Dermis blood vessel endothelial cell (primary cell): ENCODE measurements at places on chromosomes 5 and 9.
A peak's percentile ranks its signal among the peaks of the same experiment; 100 is the strongest.

- DNase-seq, result no peak
These were observed 147.5 kb upstream of the ALDH1B1 start for GRCh38 chr9:38244971-38245370.

DNA sequence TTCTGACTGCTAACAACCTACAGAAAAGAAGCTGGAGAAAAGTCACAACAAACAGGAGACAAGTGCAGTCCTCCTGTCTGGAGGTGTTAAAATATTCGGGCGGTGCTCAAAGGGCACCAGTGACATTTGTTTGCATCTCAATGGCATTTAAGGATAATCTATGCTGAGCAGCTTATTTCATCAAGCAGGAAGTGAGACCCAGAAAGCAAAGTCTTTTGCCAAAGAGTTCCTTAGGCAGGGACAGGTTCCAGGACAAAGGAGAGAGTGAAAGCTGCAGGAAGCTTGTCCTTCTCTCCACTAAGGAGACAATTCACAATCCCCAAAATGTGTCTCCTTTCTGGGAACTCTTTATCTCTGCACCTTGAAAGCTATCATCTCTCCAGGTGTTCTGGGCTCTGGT is 38.7 kb upstream of the CDK20 start:
- DNase-seq, result no peak

- no peak for DNase-seq
These were observed 16.5 kb downstream of the NMUR2 start for GRCh38 chr5:152388610-152389009.

- DNase-seq, result no peak
These were observed 776.6 kb upstream of the CDH9 start for GRCh38 chr5:27814983-27815382.

- no peak for DNase-seq
These were observed 12.9 kb downstream of the RGMB start for GRCh38 chr5:98786191-98786853.

- no peak for DNase-seq
These were observed 16.8 kb upstream of the PHYKPL start for GRCh38 chr5:178249191-178249989.

DNA sequence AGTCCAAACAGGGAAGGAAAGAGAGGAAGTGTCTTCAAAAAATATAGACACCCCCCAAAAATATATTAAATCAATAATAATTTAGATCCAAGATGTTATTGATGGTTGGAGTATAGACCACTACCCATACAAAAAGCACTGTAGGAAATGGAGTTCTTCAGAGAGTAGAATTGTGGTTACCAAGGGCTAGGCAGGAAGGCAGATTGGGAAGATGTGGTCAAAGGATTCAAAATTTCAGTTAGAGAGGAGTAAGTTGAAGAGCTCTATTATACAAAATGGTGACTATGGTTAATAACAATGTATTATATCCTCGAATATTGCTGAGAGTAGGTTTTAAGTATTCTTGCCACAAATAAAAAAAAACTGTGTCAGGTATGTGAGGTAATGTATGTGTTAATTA is 149.4 kb downstream of the CWC27 start:
- DNase-seq, result no peak

DNA sequence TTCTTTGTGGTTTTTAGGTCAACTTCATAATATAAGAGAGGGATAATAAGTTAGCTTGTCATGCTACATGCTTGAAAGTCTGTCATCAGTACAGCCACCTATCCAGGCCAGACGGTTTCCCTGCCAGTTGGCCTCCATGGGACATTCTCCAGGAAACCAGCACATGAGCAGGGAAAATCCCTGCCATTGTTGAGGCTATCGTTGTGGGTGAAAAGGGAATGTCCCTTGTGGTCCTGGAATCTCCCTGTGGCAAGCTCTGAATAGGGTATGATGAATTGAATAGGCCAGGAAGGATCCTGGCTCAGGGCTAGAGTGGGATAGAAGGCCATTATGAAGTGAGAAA is 12.3 kb downstream of the F2RL1 start:
- DNase-seq, result peak; percentile 90

DNA sequence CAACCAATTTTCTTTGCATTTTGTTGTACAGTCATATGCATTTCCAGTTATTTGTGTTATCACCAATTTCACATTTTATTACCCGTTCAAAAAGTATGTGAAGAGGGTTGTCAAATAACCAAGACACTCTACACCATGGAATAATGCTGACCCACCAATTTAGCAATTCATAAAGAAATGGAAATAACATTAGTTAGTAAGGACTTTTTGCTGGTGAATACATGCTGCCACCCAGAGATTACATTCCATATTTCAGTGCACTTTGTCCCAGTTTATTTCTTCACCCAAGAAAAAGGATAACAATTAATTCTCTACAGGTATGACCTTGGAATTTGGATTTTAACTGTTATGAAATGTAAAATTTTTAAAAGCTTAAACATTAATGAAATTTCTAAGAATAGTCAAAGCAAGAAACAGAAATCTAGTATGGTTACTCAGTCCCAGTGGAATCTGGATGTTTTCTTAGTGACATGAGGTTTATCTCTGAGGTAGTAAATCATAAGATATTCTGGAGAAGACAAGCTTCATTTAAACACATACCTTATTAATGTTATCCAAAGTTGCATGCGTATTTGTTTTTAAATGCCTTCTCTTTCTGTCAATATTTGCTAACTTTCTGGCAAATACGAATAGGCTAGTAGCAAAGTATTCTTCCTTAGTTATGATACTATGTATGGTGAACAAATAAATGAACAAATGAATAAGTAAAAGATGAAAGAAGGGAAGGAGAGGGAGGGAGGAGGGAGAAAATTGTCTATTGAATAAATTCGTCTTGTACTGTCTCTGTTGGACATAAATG is 100.6 kb downstream of the CETN3 start:
- no peak for DNase-seq

GRCh38 chr9:83520292-83520691 is 17.9 kb downstream of the FRMD3 start:
- no peak for DNase-seq

DNA sequence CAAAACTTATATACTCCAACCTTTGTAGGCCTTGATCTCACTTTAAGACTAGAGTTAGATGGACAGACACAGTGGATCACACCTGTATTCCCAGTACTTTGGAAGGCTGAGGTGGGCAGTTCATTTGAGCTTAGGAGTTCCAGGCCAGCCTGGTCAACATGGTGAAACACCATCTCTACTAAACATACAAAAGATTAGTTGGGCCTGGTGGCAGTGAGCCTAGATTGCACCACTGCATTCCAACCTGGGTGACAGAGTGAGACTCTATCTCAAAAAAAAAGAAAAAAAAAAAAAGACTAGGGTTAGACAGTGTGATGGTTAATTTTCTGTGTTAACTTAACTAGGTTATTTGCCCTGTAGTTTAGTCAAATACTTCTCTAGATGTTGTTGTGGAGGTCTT is 74.1 kb downstream of the CFAP95 start:
- no peak for DNase-seq

DNA sequence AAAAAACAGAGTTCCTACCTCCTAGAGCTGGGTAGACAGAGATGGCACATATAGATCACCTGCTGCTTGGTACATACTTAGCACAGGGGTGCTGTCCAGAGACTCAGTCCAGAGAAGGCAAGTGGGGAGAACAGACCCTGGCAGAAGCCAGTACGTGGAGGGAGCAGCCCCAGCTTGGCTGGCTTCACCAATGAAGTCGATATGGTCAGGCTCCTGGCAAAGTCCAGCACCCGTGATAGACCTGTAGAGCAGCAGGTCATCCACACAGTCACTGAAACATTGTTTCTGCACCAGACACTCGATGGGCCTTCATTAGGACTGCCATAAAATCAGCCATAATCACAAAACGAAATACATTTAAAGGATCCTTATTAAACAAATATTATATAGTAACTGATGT is 45.8 kb downstream of the WHRN start:
- DNase-seq, result no peak

GRCh38 chr9:27632254-27632653 is 59.0 kb upstream of the C9orf72 start:
- no peak for DNase-seq

GRCh38 chr5:64952951-64953673 is 184.4 kb downstream of the CWC27 start:
- no peak for DNase-seq

DNA sequence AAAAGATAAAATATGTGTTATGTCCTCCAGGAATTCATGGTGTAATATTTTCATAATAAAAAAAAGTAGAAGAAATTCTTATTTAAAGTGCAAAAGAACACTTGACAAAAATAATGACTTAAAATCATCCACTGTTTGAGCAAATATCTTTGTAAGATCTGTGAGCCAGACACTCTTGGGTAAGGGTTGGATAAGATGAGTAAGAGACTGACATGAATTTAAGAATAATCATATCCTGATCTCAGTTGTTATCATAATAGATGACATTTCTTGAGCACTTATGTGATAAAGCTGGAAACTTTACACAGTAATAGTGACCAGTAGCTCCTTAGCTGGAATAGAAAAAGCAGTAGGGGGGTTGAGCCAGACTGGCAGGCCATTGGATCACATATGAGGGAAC is 40.0 kb upstream of the ADRB2 start:
- DNase-seq, result no peak

- no peak for DNase-seq
These were observed 36.5 kb upstream of the UGT3A1 start for GRCh38 chr5:36027711-36028110.

DNA sequence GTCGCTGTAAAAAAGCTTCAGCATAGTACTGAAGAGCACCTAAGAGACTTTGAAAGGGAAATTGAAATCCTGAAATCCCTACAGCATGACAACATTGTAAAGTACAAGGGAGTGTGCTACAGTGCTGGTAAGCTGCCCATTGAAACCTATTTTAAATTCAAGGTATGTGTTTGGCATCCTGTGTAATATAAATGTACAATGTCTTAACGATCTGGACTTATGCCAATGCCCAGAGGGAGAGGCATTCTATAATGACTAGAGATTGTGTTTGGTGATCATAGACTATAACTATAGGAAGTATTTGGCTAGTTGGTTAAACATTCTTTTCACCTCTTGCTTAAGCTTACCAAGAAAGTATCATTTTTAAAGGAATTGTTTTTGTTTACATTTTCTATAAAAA is 95.7 kb downstream of the INSL6 start:
- peak; percentile 52 for DNase-seq

DNA sequence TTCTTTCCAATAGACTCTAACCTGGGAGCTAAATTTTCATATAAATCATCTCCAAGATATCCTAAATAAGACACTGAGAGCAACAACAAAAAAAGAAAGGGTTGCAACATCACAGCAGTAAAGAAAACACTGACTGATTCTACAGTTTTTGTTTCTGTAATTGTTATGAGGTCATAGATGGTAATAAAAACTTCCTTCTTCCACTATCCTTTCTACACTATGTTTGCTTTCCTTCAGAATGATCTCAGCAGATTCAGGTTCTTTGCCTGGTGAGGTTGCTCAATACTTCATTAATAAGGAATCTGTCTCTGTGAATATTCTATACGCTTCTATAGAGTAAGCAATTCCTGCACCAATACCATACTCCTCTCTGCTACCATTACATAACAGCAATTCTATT is 835.6 kb upstream of the GRAMD2B start:
- no peak for DNase-seq

GRCh38 chr5:116506488-116506887 is 68.1 kb downstream of the SEMA6A start:
- DNase-seq, result no peak

DNA sequence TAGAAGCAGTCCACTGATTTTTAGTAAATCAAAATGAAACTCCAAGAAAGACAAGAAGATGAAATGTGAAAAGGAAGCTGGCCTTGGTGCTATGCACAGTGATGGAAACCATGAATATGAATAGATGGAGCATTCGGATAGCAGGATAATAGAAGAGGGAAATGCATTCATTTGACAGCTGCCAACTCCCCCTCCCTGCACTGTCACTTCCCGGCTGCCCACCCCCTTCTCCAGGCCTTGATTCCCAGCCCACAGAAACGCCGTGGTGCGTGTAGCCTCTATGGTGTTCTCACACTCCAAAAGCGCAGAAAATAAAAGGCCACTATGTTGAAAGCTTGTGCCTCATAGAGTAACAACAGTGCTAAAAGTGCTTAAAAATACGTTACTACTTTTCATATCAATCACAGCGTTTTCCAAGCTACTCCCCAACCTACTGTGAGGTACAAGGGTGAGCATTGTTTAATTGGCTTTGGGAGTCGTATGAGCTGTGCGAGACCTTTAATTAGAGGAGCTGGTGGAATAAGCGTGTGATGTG is 26.1 kb upstream of the IFNK start:
- DNase-seq, result no peak

DNA sequence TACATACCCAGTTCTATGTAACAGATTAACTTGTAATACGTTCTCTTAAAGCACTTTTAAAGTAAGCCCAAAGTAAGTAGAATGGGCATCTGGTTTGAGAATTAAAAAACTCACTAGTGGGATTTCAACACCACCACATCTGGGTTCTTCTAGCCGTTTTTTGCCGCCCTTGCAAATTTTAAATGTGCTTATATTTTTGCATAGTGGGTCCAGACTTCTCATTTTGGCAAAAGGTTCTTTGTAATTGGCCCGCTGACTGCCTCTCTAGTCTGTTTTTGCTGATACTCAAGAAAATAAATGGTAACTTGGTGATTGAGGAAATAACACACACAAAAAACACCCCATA is 582 bp upstream of the FBXO4 start:
- DNase-seq, result no peak

GRCh38 chr5:10564838-10565784 is 1.2 kb downstream of the ANKRD33B start:
- DNase-seq, result peak; percentile 30

GRCh38 chr5:126384985-126385384 is 38.2 kb upstream of the GRAMD2B start:
- no peak for DNase-seq

- peak; percentile 47 for DNase-seq
These were observed 21.6 kb downstream of the FBXW11 start for GRCh38 chr5:171984748-171985419.

DNA sequence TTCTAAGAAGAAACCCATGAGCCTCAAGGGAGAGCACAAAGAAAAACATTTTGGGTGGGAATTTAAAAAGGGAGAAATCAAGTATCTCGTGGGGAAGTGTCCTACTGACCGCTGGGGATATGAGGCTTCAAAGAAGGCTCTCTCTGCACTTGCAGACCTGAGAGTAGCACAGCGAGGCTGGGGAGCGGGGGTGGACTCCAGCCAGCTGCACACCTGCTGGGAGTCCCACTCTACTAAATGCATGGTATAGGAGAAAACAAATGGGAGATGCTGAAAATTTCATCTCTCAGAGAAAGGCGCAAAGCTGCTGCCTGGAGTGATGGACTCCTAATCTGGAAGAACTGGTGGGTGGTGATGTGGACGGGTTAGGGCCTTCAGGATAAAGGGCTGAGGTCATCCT is 67.0 kb upstream of the EPB41L4B start:
- DNase-seq, result no peak
